ENCODE measurements at places on chromosomes 13 and 19.

- no peak for DNase-seq
Measured at GRCh38 chr19:8206147-8207087, 2.8 kb upstream of the CERS4 start.

DNA sequence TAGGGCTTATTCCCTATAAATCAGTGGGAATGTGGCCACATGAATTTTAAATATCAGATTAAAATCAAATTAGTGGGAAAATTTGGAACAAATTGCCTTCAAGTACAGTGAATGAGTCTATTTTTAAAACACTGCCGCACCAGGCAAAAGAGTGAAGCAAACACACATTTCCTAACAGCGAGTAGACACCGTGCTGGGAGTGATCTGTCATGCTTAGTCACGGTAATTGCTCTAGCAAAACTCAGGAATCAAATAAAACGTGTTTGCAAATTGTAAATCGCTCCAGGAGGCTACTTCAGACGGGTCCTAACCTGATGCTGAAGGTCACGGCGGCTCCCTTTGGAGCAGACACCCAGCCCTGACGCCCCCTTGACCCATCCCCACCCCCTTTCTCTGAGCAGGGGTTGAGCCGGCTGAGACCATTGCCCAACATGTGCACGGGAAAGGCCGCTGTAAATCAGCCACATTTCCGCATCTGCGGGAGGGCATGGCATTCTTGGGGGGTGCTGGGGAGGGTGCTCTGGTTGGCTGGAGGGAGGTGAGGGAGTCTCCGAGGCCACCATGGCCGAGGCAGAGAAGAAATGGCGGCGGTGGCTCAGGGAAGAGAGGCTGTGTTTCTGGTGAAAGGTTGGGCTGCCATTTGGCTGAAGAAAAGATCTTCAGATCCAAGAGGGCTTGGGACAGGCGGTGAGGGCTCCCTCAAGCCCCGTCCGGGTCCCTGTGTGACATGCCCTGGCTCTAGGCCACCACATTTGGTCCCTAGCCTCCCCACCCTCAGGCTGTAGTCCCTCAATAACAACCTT is 8.9 kb downstream of the CEBPA start:
- no peak for DNase-seq

DNA sequence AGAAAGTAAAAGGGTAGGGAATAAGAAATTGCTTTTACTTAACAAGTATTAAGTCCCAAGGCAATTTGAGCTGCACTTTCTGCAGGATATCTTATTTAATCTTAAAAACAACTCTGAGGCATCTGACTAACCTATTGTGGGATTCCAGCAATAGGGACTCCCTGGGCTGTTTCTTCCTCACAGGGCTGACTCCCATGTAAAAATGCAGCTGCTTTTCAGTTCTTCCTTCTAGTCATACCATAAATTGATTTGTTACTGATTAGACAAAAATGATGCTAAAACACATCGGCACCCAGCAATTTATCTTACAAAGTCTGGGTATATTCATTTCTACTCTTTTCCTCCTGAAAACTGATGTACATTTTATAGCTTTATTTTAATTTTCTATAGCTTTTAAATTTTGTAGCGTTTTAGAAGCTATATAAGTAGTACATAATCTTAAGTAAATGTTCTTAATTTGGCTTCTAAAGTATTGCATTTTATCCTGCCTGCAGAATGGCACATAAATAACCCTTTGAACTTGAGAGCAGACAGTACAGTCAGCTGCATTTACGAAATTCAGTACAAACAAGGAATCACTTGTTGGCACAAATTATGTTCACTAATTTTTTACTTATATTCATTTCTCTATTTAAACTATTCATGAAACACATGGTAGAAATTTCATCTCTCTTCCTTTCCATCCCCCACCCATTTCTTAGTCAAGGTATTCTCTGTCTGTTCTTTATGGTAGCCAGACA is 102.4 kb upstream of the FRY start:
- no peak for DNase-seq

DNA sequence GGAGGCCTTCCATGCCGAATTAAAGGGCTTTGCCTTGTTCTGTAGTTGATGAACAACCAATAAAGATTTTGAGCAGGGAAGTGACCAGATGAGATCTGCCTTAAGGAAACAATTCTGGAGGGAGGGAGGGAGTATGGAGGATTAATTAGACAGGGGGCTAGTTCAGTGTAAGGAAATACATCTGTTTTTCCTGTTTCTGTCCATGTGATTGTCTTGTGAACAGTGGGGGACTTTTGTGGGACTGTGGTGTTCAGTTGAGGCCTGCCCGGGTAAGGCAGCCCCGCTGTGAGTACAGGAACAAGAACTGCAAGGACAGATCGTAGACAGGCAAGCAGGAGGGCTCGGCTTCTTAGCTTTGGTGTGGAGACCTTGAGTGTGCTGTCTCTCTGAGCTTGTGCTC is 59.0 kb downstream of the DGKH start:
- no peak for DNase-seq

DNA sequence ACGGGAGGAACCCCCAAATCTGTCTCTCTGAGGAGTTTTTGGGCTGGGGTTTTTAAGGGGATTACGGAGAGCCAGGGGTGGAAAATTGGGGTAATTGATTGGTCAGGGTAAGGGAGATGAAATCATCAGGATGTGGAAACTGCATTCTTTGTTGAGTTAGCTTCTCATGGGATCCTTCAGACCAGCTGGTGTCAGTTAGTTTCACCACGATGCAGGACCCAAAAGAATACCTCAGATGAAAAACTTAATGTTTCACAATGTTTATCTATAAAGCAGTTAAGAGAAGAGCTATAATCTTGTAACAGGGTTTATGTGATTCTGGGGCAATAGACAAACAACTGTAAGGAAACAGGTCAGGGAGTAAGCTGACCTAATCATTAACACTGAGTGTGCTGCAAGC is 230.8 kb downstream of the POU4F1 start:
- DNase-seq: no peak

- no peak for DNase-seq
Measured at GRCh38 chr19:12969292-12969988, at the start of gene DAND5. Gene DAND5, plus strand, starts transcription at chr19:12969576. Its CDS starts 85 bp downstream, at chr19:12969661.

DNA sequence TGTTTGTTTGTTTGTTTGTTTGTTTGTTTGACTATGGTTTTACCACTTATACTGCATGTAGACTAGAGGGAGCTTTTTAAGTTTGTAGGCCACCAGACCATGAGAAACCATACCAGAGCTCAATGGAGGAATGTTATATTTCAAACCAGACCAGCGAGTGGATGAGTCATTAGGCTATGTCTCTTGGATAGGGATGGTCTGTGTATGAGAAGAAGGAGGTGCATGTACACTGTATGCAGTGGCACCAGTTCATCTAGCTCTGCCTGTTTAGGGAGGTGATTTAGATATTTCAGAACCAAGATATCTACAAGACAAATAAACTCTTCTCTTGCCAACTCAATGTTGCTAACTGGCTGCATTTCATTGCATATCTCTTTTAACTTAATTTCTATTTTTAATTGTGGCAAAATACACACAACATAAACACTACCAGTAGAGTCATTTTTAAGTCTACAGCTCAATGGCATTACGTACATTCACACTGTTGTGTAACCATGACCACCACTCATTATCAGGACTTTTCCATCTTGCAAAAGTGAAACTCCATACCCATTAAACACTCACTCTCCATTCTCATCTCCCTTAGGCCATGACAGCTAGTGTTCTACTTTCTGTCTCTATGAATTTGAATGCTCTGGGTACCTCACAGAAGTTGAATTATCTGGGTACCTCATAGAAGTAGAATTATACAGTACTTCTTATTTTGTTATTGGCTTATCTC is 29.2 kb downstream of the SYDE1 start:
- no peak for DNase-seq

DNA sequence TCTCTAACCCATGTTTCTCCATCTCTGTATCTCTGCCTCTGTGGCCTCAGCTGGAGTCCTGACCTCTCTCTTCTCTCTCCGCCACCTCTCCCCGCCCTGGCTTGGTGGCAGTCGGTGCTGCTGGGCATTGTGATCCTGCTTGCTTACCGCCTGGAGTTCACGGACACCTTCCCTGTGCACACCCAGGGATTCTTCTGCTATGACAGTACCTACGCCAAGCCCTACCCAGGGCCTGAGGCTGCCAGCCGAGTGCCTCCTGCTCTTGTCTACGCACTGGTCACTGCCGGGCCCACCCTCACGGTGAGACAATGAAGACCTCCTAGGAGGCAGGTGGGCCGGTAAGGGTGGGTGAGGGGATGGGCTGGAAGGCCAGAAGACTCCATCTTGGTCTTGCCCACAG is 4.2 kb downstream of the PLPPR2 start:
- no peak for DNase-seq

DNA sequence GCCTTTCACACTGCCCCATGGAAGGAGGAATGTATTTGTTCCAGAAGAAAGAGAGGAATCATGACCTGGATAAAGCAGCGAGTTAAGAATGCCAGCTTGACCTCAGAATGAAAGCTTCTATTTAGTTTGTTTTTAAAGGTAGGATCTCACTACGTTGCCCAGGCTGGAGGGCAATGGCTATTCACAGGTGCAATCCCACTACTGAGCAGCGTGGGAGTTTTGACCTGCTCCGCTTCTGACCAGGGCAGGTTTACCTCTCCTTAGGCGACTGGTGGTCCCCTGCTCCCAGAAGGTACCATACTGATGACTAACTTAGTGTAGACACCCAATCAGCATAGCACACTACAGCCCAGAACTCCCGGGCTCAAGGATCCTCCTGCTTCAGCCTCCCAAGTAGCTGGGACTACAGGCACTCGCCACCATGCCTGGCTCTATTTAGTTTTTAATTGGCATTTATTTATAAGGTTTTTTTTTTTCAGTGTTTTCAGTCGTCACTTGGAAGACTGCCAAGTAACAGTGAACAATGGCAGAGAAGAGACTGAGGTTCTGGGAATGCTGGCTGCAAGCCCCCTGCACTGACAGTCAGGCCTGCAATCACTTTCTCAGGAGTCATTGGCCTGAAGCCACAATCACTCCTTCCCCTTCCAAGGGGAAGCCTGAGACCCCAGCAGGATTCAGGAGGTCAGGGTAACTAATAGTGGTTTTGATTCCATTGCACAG is 73.1 kb downstream of the EPS15L1 start:
- no peak for DNase-seq

DNA sequence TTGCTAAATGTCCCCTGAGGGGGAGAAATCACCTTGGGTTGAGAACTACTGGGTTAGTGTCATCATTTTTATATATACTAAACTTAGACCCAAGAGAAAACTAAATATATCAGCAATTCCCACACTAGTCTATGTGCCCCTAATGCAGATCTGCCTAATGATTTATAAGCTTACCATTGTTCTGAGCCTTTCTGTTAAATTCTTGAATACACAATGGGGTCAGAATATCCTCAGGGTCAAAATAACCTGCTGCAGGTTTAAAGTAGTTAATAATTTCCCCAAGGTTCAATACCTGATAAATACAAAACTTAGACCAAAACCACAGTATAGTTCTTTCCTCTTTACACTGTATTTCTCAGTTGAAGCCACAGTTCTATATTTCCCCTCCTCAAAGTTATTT is 4.6 kb downstream of the VWA8 start:
- DNase-seq: no peak

GRCh38 chr13:98476106-98476505 is 100.8 kb downstream of the STK24 start:
- peak; percentile 53 for DNase-seq

DNA sequence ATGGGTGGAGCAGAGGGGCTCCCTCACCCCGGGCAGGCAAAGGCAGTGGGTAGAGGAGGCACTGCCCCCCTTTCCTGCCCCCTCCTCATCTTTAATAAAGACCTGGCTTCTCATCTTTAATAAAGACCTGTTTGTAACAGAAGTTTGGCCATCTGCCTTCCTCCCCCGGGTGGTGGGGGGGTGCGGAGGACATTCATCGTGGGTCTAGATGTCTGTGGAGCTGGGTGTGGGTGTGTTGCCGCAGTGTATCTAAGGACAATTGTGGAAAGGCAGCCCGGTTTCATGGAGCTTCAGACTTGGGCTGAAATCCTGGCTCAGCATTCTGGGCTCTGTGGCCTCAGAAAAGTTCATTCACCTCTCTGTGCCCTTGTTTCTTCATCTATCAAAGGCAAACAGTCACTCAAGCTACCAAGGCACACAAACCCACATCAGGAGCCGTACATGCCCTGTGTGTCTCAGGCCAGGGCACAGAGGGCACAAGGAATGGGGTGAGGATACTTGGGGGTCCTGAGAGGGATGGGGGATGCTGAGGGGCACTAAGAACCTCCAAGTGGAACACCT is 8.8 kb upstream of the SWSAP1 start:
- DNase-seq: no peak

- DNase-seq: no peak
Measured at GRCh38 chr13:106534639-106535551, 567 bp downstream of the EFNB2 start.

- no peak for DNase-seq
Measured at GRCh38 chr13:76016799-76017400, 380.8 kb downstream of the LMO7 start.

GRCh38 chr13:51147732-51148131 is 36.7 kb upstream of the C13orf42 start:
- no peak for DNase-seq

DNA sequence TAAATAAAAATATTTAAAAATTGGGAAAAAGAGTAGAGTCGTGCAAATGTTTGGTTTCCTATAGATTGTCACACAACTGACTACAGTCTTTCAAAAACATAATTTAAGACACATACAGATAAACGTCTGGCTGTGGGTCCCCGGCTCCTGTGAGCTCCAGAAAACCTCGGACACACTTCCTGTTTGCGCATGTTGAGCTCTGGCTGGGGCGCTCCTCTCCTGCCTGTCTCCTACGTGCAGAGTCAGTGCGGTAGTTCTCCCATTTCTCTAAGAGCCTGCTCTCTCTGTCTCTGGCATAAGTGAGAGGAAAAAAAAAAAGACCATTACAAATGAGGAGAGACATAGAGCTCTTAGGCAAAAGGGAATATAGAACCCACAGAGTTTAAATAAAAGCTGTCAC is 128.2 kb upstream of the OBI1 start:
- no peak for DNase-seq

All from stimulated activated CD8-positive, alpha-beta memory T cell treated with anti-CD3 and anti-CD28 coated beads, Interleukin-4, amount 100 ng/mL, for 4 hours (primary cell).